ENCODE measurements at places on chromosomes 6 and 20. TPM values are rescaled to one million over a fixed set of nuclear protein-coding genes. Genes with fewer than 3 reads are reported as not detected.

DNA sequence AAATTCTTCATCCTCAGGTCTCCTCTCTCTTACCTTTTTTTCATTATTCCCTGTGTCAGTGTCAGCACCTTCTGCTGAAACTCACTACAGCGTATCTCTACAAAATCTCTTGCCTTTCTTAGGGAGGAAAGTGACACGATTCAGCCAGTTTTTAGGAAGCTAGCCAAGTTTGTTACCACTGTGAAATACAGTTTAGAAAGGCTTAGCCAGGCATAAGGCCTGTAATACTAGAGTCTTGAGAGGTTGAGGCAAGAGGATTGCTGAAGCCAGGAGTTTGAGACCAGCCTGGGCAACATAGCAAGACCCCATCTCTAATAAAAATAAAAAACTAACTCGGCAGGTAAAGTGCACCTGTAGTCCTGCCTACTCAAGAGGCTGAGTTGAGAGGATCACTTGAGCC is 16.7 kb downstream of the TAB2 start:
- no peaks in the 10 kb centered on the region for H3K36me3 ChIP-seq
- H3K27me3 ChIP-seq: no peaks in the 10 kb centered on the region
- DNase-seq: no peak
- H3K4me1 ChIP-seq: peaks cover 75% of the 10 kb centered on the region

GRCh38 chr6:135093578-135093977 is 39.0 kb upstream of the HBS1L start:
- H3K4me1 ChIP-seq: peaks cover 3% of the 10 kb centered on the region
- H3K4me3 ChIP-seq: no peak overlapping the region
- no peak overlapping the region for H3K27ac ChIP-seq
- no peaks in the 10 kb centered on the region for H3K27me3 ChIP-seq
- no peaks in the 10 kb centered on the region for H3K36me3 ChIP-seq

- H3K4me3 ChIP-seq: no peak overlapping the region
- no peak for DNase-seq
- no peaks in the 10 kb centered on the region for H3K4me1 ChIP-seq
These were observed 277.0 kb downstream of the PRL start for GRCh38 chr6:22019857-22020256.

DNA sequence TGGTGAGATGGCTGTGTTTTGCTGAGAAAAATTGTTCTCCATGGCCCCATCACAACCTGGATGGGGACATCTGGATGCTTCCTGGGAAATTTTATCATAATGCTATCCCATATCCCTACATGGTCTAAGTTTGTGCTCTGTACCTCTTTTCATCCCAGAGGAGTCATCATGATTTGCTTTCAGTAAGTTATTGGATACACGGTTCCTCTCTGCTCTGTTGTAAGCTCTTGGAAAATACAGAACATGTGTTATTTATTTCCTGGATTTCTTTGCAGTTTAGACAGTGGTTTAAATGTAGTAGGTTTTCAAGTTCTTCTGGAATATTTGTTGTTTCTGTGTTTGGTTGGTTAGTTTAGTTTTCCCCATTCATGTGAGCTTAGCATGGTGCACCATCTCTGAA is 129.2 kb upstream of the ECI2 start:
- no peaks in the 10 kb centered on the region for H3K36me3 ChIP-seq
- no peak overlapping the region for H3K27ac ChIP-seq
- H3K4me3 ChIP-seq: no peak overlapping the region
- H3K4me1 ChIP-seq: no peaks in the 10 kb centered on the region

- no peaks in the 10 kb centered on the region for H3K27me3 ChIP-seq
- peaks cover 21% of the 10 kb centered on the region for H3K36me3 ChIP-seq
- no peak overlapping the region for H3K27ac ChIP-seq
- no peak overlapping the region for H3K4me3 ChIP-seq
- DNase-seq: no peak
These were observed 39.7 kb downstream of the ZC3H12D start for GRCh38 chr6:149445095-149445466.

- H3K4me1 ChIP-seq: no peaks in the 10 kb centered on the region
- H3K4me3 ChIP-seq: no peak overlapping the region
- H3K27ac ChIP-seq: no peak overlapping the region
- H3K27me3 ChIP-seq: no peaks in the 10 kb centered on the region
- DNase-seq: no peak
These were observed 166.9 kb upstream of the EPHA7 start for GRCh38 chr6:93586306-93586705.

GRCh38 chr6:7328243-7328642 is 15.2 kb upstream of the SSR1 start:
- H3K27ac ChIP-seq: no peak overlapping the region
- no peak for DNase-seq
- H3K4me1 ChIP-seq: peaks cover 12% of the 10 kb centered on the region
- no peaks in the 10 kb centered on the region for H3K36me3 ChIP-seq
- H3K4me3 ChIP-seq: no peak overlapping the region

GRCh38 chr6:109059571-109060021 is 35.0 kb downstream of the SESN1 start:
- no peak overlapping the region for H3K4me3 ChIP-seq
- DNase-seq: peak; percentile 28
- H3K4me1 ChIP-seq: peaks cover 7% of the 10 kb centered on the region
- no peaks in the 10 kb centered on the region for H3K27me3 ChIP-seq
- H3K27ac ChIP-seq: no peak overlapping the region

- no peak overlapping the region for H3K4me3 ChIP-seq
- DNase-seq: no peak
- H3K4me1 ChIP-seq: peaks cover 20% of the 10 kb centered on the region
- H3K27ac ChIP-seq: no peak overlapping the region
- no peaks in the 10 kb centered on the region for H3K36me3 ChIP-seq
These were observed 19.8 kb downstream of the DLL1 start for GRCh38 chr6:170270984-170271593.

DNA sequence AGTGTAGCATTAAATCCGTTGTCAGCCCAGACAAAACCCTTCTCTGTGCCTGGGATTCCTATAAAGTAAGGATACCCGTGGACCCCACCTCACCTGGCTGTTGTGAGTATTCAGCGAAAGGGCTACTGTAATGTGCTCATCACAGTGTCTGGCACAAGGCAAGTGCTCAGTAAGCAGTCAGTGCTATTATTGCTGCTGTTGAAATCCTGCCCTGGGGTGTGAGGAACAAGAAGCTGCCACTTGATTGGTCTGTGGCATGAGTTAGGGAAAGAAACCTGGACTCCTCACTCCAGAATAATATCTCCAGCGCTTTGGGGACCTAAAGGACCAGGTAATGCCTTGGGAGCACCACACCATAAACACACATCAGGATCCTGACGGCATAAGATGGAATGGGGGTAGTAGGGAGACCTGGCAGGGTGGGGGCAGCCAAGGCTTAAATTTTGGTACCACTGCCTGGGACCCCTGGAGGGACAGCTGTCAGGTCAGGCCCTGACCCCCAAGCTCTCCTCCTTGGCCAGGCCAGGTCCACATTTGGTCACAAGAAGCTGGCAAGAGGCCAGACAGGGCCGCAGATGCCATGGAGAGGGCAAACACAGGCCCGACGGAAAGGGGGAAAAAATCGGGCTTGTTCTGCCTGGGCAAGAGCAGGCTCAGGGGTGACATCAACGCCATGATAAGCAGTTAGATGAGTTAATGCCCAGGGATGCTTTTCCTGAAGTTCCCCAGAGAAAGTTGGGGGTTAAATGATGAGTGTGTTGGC is 66.5 kb downstream of the MRPL14 start:
- DNase-seq: no peak
- H3K4me1 ChIP-seq: no peaks in the 10 kb centered on the region
- no peak overlapping the region for H3K27ac ChIP-seq
- H3K27me3 ChIP-seq: no peaks in the 10 kb centered on the region
- H3K36me3 ChIP-seq: no peaks in the 10 kb centered on the region

DNA sequence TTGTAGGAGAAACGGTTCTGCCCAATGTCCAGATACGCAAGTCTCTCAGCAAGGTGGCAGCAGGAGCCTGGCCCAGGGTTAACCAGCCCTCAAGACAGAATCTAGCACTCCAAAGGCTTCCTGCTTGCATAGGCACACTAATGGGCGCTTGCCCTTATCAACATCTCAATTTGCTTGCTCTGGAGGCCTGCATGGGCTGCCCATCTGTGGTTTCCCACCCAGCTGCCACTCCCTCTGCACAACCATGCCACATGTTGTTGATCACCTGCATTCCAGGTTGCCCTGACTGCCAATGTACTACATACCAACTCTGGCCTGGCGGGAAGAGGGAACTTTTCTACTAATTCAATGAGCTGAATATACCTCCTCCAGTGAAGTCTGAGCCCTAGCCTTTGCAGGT is 74.6 kb downstream of the ATG5 start:
- no peak overlapping the region for H3K4me3 ChIP-seq
- DNase-seq: no peak
- H3K4me1 ChIP-seq: no peaks in the 10 kb centered on the region
- H3K27me3 ChIP-seq: no peaks in the 10 kb centered on the region
- H3K27ac ChIP-seq: no peak overlapping the region

DNA sequence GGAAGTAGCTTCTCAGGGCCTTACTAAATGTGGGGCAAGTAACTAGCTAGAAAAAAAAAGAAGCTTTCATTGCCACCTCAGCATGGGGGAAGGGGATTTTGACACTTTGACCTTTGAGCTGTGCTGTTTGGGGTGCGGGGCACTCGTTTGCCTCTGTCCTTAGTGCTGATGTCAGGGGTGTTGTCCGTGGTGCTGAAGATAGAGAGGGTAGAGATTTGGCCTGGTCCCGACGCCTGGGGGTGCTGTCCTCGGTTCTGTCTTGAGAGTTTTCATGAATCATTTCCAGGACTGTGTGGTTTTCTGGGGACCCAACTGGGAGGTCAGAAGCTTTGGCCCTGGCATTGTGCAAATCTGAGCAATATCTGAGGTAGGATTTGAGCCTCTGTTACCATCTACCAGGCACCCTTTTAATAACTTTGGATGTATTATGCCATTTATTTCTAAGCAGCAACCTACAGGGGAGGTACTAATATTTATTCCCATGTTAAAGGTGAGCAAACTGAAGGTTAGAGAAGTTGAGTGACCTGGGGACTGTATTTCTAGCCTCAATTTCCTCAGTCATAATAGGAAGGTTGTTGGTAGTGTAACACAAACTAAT is 78.0 kb downstream of the DLGAP4 start:
- no peaks in the 10 kb centered on the region for H3K4me1 ChIP-seq
- peak; percentile 27 for DNase-seq
- H3K27me3 ChIP-seq: peaks cover 6% of the 10 kb centered on the region
- H3K27ac ChIP-seq: no peak overlapping the region
- no peaks in the 10 kb centered on the region for H3K36me3 ChIP-seq
- no peak overlapping the region for H3K4me3 ChIP-seq

DNA sequence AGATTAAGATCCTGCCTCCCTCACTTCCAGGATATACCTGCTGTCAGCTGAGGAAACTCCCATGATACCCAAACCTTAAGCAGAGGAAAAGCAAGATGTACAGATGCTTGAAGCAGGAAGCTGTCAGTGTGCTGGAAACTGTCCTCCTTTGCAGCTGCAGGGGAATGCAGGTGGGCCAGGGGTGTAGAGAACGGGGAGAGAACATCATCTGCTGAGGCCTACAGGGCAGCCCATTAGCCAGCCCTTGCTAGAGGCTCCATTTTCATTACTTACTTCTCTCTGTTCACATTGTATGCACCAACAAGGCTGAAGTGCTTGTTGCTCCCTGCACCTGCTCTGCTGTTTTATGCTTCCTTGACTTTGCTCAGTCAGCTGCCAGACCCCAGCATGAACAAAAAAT is 119.1 kb downstream of the PRND start:
- no peaks in the 10 kb centered on the region for H3K27me3 ChIP-seq
- no peak for DNase-seq

GRCh38 chr6:137217801-137218472 is 1.2 kb downstream of the IFNGR1 start:
- peak overlapping the region; percentile 95 for H3K27ac ChIP-seq
- no peaks in the 10 kb centered on the region for H3K36me3 ChIP-seq
- H3K27me3 ChIP-seq: no peaks in the 10 kb centered on the region
- DNase-seq: peak; percentile 66
- H3K4me1 ChIP-seq: peaks cover 76% of the 10 kb centered on the region

GRCh38 chr6:28974505-28974904 is 30.6 kb downstream of the ZNF311 start:
- DNase-seq: no peak
- no peaks in the 10 kb centered on the region for H3K36me3 ChIP-seq
- H3K27me3 ChIP-seq: no peaks in the 10 kb centered on the region
- H3K4me1 ChIP-seq: peaks cover 14% of the 10 kb centered on the region

GRCh38 chr20:13301596-13301995 is 80.5 kb downstream of the ISM1 start:
- H3K27ac ChIP-seq: no peak overlapping the region
- DNase-seq: no peak
- no peaks in the 10 kb centered on the region for H3K36me3 ChIP-seq
- no peaks in the 10 kb centered on the region for H3K4me1 ChIP-seq
- H3K27me3 ChIP-seq: no peaks in the 10 kb centered on the region

DNA sequence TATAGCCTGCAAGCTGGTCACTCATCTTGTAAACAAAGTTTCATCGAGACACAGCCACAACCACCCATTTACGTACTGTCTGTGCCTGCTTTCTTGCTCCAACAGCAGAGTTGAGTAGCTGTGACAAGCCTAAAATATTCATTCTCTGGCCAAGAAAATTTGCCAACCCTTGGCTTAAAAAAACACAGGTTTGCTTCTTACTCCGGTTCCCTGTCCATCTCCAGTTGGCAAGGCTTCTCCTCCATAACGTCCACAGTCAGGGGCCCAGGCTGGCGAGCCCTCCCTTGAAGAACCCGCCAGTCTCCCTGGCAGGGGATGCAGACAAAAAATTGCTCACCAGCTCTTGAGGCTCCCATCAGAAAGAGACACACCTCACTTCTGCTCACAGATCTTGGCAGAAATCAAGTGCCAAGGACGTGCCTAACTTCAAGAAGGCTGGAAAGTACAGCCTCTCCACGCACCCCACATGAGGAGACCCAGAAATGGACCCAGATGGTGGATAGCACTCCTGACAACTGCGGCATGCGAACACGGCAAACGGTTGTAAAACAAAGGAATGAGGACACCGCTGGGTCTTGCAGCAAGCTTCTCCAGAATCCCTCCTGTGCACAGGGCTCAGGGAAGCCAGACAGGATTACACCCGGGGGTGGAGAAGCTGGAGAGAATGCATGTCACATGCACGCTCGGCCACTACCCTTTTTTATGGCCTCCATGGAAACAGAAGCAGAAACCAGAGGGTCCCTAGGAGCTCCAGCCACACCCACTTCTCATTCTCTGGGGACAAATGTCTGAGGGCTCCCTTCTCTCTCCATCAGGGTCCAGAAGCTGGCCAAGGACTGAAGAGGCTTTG is 59.8 kb upstream of the SIRPA start:
- peaks cover 7% of the 10 kb centered on the region for H3K4me1 ChIP-seq
- H3K4me3 ChIP-seq: no peak overlapping the region
- no peaks in the 10 kb centered on the region for H3K27me3 ChIP-seq
- H3K27ac ChIP-seq: no peak overlapping the region
- no peaks in the 10 kb centered on the region for H3K36me3 ChIP-seq
- DNase-seq: no peak

Gene NXT1
- total RNA-seq: 22.5 TPM

Gene MATN4
- not detected for total RNA-seq

Gene CALHM5
- total RNA-seq: not detected

Gene RNF114
- 86.0 TPM for total RNA-seq

Gene INSM1
- total RNA-seq: not detected

Gene SIRPB1
- 1.3 TPM for total RNA-seq

Gene COMMD7
- total RNA-seq: 29.5 TPM

Gene GPSM3
- 194 TPM for total RNA-seq
